ENCODE measurements at places on chromosomes 2 and 18.

DNA sequence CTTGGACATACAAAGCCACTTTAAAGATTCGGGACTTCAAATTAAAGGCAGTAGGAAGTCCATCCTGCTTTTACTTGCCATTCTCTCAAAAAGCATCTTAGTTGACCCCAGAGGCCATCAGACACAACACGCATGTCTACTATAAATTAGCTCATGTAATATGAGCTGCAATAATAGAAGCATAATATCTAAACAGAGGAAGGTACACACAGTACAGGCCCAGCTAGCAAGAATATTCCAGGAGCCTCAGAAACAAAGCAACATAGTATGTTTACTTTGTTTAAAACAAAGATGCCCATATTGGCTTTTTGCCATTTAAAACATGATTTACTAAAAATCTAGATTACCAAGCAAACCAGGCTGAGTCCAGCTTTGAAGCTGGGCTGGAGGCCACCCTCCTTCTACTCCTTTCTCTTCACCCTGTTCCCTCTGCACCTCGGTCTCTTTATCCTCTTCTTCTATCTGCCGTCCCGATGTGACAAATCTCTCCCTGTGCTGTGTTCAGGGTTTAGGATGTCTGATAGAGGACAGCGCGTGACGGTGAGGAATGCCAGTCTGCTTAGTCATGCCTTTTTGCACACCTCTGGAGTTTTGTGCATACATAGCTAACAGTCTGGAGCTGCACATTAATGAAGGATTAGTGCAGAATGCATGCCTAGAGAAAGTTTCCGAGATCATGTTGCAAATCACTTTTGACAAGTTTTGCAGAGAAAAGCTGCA, 28.2 kb downstream of the DTNA start:
- DNase-seq: no peak

DNA sequence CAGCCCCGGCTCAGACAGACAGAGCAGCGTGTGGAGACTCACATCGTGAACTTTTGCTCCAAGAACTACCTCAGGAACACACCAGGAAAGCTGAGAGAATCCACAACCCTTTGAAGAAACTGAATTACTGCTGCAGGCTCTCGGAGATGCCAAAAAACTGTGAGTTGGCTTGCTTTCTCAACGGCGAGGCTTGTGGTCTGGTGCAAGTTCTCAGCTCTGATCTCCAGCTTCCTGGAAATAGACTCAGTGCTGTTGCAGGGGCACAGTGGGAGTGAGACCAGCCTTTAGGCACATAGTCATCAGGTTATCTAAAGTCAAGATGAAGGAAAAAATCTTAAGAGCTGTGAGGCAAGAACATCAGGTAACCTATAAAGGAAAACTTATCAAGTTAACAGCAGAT, 273.7 kb upstream of the LRATD1 start:
- DNase-seq: no peak

DNA sequence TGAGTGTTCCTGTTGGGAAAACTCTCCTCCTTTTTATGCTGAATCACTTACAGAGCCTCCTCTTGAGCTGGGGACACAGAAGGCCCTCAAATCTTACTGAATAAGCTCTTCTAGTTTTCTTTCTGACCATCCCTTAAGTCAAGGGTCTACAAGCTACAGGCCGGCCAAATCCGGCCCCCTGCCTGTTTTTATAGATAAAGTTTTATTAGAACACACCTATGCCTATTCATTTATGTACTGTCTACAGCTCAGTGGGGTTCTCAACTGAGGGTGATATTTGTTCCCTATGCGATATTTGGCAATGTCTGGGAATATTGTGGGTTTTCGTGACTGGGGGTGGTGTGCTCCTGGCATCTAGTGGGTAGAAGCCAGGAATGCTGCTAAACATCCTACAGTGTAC, 14.0 kb downstream of the CDC42EP3 start:
- no peak for DNase-seq

DNA sequence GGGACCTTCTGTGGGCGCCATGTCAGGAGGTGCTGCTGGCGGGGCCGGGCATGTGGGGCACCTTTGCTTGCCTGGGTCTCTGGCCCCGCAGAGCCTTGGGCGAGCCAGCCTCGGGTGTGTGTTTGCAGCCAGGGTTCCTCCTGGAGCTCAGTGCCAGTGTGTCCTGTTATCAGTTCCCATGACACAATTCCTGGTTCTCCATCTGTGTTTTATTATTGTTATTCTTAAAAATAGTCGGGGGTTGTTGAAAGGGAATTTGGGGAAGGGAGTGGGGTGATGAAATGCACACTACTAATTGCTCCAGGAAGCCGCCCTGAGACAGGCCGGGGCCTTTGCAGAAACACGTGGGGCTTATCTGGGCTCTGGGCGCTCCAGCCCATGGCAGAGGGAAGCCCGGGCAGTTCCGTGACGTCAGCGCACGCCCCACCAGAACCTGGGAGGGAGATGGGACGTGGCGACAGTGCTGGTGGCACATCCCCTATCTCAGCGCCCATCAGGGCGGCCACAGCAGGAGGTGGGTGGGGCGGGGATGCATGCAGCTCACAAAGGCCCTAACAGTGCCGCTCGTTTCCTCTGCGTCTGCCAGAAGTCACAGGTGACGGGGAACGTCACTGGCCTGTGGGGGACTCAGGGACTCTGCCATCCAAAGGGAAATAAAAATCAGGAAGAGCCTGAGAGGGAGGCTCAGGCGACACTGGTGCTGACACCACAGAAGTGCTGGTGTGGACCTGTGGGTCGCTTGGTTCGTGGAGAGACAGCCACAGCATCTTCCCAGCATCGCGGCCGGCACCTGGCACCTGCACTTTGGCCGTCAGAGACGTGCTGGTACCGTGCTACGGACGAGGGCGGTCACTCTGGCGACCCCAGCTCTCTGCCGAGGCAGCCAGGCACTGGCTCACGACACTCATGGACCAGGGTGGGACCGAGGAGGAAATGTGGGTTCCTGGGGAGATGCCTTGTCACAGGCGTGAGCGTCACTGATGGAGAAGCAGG, 131.0 kb downstream of the NFATC1 start:
- no peak for DNase-seq

DNA sequence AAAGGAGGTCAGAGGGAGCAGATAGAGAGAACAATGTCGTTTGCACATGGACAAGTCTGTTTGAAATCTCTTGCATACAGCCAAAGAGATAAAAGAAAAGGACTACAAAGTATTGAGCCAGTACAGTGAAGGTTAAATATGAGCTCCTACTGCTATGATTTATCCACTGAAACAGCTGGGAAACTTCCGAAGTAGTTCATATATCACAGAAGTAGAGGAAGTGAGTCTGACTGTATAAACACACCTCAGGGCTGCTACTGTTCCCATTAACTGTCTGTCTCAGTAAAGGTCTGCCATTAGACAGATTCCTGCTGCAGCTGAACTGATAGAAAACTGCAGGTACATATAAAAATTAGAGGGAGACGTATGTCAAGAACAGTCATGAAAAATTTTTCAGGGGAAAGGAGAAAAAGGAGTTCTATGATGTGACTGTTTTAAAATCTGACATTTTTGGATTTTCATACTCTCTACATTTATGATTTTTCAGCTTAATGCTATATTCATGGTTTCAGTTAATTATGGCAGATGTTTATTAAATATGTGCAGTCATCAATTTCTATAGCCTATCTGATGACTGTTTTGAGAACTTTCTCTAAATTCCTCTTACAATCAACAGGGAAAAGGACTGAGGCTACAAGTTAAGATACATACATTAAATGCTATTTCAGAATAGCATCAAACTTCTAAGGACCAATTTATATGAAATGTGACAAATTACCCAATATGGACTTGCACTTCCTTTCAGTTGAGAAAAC, 364.7 kb downstream of the ERBB4 start:
- no peak for DNase-seq

DNA sequence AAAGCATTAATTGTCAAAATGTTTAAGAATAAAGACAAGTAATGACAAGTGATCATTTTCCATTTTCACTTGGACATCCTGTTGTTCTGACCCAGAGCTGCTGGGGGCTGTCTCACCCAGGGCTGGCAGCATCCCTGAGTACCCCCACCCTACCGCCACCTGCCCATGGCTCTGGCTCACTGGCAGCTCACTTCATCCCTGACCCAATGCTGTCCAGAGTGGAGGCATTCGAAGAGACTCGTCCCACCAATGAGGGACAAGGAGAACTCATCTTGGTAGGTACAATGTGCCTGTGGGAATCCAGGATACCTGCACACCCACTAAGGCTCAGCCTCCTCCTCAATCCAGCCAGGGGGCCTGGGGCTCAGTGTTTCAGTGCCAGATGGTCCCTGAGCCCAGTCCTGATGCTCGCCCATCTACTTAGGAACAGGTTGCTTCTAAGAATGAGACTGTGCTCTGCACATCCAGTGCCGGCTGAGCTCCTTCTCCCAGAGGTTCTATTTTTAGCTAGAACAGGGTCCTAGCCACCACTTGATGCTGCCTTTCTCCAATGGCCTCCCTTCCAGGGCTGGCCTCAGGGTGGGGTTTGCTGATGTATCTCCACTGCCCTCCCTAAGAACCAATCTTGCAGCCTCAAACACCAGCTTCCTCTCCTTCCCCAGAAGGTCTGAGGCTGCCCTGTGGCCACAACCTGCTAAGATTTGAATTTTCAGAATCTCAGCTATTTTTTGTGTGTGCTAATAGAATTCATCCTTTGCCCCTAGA, 53.7 kb downstream of the ADD2 start:
- DNase-seq: no peak

- peak; percentile 52 for DNase-seq
These were observed 26.6 kb upstream of the ITGA4 start for GRCh38 chr2:181430406-181431118.

DNA sequence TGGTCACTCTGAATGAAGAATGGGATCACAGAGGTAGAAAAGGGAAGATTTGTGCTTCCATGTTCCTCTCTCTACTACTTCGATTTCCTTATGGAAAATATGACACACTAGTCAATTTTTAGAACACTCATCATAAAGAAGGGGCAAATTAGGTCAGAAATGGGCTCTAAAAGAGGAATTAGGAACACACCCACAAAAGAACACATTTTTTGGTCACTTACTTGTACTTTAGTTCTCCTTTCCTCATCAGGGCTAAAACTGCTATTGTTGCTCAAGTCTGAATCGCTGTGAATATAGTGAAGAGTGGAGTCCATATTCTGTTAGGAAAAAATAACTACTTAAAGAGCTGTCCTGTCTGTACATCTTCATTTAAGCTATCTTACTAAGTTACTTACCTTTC, 52.6 kb downstream of the PPP4R1 start:
- DNase-seq: peak; percentile 80

GRCh38 chr2:131588152-131588873, 60.6 kb downstream of the CCDC74A start:
- DNase-seq: no peak

GRCh38 chr2:71882949-71883472, 264.7 kb downstream of the CYP26B1 start:
- DNase-seq: peak; percentile 18
